ENCODE measurements at places on chromosomes 4 and X. TPM values are rescaled to one million over a fixed set of nuclear protein-coding genes. Genes with fewer than 3 reads are reported as not detected.

Gene TMPRSS11A
- total RNA-seq, result 26.0 TPM

Gene MAGEB18
- total RNA-seq, result not detected

Gene TLR3
- 10.6 TPM for total RNA-seq

Gene CT83
- total RNA-seq, result not detected

Gene SMR3B
- total RNA-seq, result not detected

Gene SLITRK4
- 3.2 TPM for total RNA-seq

Gene CXCL3
- not detected for total RNA-seq

Gene DRP2
- total RNA-seq, result 1.5 TPM

Gene MID2
- total RNA-seq, result 25.5 TPM

Gene CLDN22
- not detected for total RNA-seq

Gene HERC6
- total RNA-seq, result 14.5 TPM

Gene SSX4
- not detected for total RNA-seq

Gene NUDT9
- total RNA-seq, result 20.6 TPM

Gene BTK
- total RNA-seq, result 4.4 TPM

DNA sequence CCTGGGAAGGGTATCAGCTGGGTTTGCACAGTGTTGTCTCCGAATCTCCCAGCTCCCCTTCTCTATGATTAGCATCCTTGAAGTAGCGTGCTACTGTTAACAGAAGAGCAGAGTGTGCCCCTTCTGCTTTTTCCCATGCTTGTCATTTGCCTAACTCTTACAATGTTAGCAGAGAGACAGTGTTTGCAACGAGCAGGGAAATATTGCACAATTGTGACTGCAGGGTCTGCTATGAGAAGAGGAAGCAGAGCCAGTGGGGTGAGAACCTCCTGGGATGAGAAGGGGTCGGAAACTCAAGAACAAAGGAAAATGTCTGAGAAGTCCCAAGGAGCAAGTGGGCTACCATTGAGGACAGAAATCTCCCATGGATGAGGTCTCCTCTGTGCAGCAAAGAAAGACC is 7.8 kb upstream of the CHRNA9 start:
- H3K27me3 ChIP-seq, result no peaks in the 10 kb centered on the region
- no peak for DNase-seq
- peaks cover 16% of the 10 kb centered on the region for H3K4me1 ChIP-seq

DNA sequence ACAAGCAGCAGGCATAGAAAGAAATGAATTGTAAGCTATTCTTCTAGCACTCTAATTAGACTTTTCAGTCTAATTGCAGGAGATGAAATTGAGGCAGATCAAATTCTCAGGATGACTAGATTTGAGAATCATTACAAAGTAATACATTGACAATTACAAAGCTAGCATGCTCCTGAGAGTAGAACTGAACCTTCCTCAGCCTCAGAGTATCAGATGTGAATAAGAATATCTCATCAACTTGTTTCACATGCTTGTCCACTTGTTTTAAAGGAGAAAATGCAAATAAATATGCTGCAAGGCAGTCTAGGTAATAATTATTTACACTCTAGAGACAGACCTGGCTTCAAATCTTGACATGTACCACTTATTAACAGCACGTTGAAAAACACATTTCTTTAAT is 491.0 kb upstream of the MAGEB2 start:
- DNase-seq, result no peak
- H3K27ac ChIP-seq, result no peak overlapping the region
- no peak overlapping the region for H3K4me3 ChIP-seq
- H3K36me3 ChIP-seq, result no peaks in the 10 kb centered on the region
- no peaks in the 10 kb centered on the region for H3K4me1 ChIP-seq

GRCh38 chr4:7187168-7187535 is 5.2 kb upstream of the SORCS2 start:
- DNase-seq, result no peak
- H3K27me3 ChIP-seq, result no peaks in the 10 kb centered on the region
- no peak overlapping the region for H3K27ac ChIP-seq
- H3K4me3 ChIP-seq, result no peak overlapping the region
- H3K4me1 ChIP-seq, result peaks cover 4% of the 10 kb centered on the region

DNA sequence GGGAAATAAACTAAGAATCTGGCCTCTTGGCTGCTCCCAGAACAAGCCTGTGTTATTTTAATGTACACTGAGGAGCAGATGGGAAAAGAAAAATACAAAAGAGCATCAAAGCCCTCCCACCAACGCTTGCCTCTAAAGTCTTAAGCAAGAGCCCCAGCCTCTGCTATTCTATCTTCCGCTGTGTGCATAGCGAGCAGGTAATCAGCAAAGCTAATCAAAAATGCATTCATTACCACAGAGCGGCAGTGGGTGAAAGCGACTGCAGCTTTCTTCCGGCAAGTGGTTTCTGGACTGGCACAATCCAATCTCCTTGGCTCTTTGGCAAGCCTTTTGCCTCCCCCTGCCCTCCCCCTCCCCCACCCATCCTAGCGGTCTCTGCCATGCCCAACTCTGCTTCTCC is 13.5 kb upstream of the GRIA3 start:
- H3K4me3 ChIP-seq, result no peak overlapping the region
- H3K27ac ChIP-seq, result no peak overlapping the region
- H3K36me3 ChIP-seq, result no peaks in the 10 kb centered on the region
- no peaks in the 10 kb centered on the region for H3K27me3 ChIP-seq

DNA sequence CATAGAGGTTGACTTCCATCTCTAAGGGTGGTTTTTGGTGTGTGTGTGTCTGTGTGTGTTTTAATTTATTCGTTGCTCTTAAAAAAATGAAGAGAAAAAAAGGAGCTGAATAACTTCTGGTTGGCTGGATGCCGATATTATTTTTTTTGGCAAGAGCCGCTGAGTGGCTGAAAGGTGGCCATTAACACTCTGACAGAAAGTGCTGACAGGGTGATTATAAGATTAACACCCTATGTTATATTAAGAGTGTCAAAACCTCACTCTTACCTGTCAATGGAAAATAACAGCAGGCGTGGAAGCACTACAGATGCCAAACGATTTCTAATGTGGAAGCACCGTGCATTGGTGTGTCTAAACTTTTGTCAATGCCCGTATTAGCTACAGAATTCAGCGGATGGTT is 622.5 kb downstream of the ANKRD50 start:
- no peaks in the 10 kb centered on the region for H3K27me3 ChIP-seq
- DNase-seq, result no peak
- no peaks in the 10 kb centered on the region for H3K36me3 ChIP-seq
- no peak overlapping the region for H3K27ac ChIP-seq

- H3K27ac ChIP-seq, result no peak overlapping the region
- H3K36me3 ChIP-seq, result no peaks in the 10 kb centered on the region
- H3K27me3 ChIP-seq, result no peaks in the 10 kb centered on the region
- no peak for DNase-seq
- no peak overlapping the region for H3K4me3 ChIP-seq
- no peaks in the 10 kb centered on the region for H3K4me1 ChIP-seq
Observed at GRCh38 chrX:70527053-70527452, 82.4 kb downstream of the DLG3 start.

DNA sequence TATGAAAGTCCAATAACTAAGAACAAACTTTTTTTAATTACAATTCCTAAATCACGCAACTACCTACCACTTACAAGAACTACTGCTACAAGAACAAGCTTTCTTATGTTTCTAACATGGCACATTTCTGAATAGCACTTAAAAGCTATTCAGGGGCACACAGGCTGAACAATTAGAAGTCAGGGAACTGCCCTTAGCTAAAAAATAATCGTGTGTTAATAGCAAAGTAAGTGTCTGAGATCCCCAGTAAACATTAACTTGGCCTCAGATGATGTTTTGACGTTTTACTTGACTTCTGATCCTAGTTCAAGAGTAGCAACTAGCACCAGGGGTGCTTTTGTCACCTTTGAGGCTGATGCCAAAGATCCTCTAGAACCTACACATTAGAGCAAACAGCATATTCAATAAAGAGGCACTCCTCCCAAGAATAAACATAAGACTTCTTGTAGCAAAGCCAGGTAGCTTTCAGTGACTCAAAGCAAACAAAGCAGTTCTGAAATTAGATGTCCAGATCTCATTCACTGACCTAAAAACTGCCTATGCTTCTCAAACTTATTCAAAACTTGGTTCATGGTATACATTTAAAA is 16.2 kb downstream of the SPOCK3 start:
- DNase-seq, result no peak
- no peak overlapping the region for H3K4me3 ChIP-seq
- no peaks in the 10 kb centered on the region for H3K4me1 ChIP-seq
- H3K36me3 ChIP-seq, result no peaks in the 10 kb centered on the region
- H3K27me3 ChIP-seq, result no peaks in the 10 kb centered on the region
- no peak overlapping the region for H3K27ac ChIP-seq

DNA sequence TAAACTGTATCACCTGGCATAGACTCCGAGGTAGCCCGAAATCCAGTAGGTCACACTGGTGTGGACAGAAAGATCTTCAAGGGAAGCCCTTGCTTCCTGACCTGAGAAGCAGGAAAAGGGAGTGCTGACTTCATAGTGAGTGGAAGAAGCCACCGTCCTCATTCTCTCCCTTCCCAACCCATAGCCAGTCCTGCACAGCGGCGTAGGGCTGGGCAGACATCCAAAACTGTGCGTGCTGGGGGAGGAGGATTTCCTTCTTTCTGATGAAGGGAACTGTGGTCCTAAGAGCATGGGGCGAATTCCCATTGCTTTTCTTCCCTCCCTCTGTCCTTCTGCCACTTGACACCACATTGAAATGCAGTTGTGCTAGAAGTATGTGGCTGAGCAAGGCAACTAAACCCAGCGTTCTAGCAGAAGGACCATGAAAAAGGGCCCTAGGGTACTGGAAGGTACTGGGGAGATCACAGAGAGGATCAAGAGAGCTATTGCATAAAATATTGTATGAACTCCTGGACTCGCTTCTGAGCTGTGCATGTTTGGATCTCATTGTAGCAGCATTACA is 66.9 kb downstream of the STOX2 start:
- H3K4me1 ChIP-seq, result no peaks in the 10 kb centered on the region
- no peak for DNase-seq
- H3K4me3 ChIP-seq, result no peak overlapping the region
- H3K27me3 ChIP-seq, result no peaks in the 10 kb centered on the region
- H3K27ac ChIP-seq, result no peak overlapping the region

DNA sequence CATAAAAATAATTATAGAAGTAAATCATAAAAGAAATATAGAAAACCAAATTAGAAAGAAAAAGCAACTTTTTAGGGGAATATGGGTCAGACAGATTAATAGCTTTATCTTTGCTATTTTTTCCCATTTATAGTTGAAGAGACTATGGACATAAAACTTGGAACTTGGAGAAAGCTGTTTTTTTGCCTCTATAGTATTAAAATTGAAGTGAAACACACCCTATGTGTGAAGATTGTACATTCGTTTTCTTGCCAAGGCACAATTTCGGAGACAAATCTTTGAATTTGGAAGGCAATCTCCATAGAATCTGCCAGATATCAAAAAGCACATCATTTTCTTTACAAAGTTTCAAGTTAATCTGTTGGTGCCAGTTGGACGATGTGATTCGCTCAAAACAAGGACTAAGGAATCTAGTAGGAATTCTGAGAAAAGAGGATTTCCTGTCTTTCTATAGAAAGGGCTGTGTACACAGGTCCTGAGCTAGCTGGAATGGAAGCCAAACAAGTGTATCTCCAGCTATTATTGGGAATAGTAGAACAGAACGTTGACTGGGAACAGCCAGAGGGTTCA is 156.3 kb downstream of the SLC7A11 start:
- H3K4me1 ChIP-seq, result no peaks in the 10 kb centered on the region
- H3K27ac ChIP-seq, result no peak overlapping the region
- no peaks in the 10 kb centered on the region for H3K27me3 ChIP-seq

GRCh38 chr4:2274320-2275043 is 12.6 kb upstream of the MXD4 start:
- no peaks in the 10 kb centered on the region for H3K4me1 ChIP-seq
- no peak overlapping the region for H3K27ac ChIP-seq
- no peak overlapping the region for H3K4me3 ChIP-seq
- H3K36me3 ChIP-seq, result no peaks in the 10 kb centered on the region

GRCh38 chrX:39953879-39954278 is 143.9 kb downstream of the BCOR start:
- no peaks in the 10 kb centered on the region for H3K36me3 ChIP-seq
- H3K27me3 ChIP-seq, result no peaks in the 10 kb centered on the region
- no peak for DNase-seq

DNA sequence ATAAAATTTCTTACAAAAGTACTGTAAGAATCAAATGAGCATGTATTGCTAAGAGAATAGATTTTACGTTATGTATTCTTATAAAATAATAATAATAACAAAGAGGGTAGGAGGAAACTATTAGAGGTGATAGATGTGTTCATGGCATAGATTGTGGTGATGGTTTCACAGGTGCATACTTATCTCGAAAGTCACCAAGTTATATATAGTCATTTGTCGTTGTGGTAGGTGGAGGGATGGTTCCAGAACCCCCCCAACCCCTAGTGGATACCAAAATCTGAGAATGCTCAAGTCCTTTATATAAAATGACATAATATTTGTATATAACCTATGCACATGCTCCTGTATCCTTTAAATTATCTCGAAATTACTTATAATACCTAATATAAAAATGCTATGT is 36.7 kb upstream of the H2AZ1 start:
- no peak overlapping the region for H3K27ac ChIP-seq
- no peaks in the 10 kb centered on the region for H3K4me1 ChIP-seq
- H3K27me3 ChIP-seq, result no peaks in the 10 kb centered on the region

- H3K4me3 ChIP-seq, result no peak overlapping the region
- DNase-seq, result no peak
- H3K27me3 ChIP-seq, result no peaks in the 10 kb centered on the region
- no peaks in the 10 kb centered on the region for H3K4me1 ChIP-seq
Observed at GRCh38 chrX:74521961-74522751, 92.3 kb downstream of the RLIM start.

GRCh38 chr4:41561244-41561643 is 23.3 kb downstream of the LIMCH1 start:
- H3K4me3 ChIP-seq, result no peak overlapping the region
- H3K27ac ChIP-seq, result no peak overlapping the region
- no peaks in the 10 kb centered on the region for H3K4me1 ChIP-seq
- H3K27me3 ChIP-seq, result no peaks in the 10 kb centered on the region
- DNase-seq, result no peak

- H3K4me3 ChIP-seq, result no peak overlapping the region
- no peaks in the 10 kb centered on the region for H3K27me3 ChIP-seq
- H3K27ac ChIP-seq, result no peak overlapping the region
- H3K4me1 ChIP-seq, result no peaks in the 10 kb centered on the region
- DNase-seq, result no peak
- H3K36me3 ChIP-seq, result no peaks in the 10 kb centered on the region
Observed at GRCh38 chr4:129334136-129334535, 238.2 kb downstream of the C4orf33 start.

DNA sequence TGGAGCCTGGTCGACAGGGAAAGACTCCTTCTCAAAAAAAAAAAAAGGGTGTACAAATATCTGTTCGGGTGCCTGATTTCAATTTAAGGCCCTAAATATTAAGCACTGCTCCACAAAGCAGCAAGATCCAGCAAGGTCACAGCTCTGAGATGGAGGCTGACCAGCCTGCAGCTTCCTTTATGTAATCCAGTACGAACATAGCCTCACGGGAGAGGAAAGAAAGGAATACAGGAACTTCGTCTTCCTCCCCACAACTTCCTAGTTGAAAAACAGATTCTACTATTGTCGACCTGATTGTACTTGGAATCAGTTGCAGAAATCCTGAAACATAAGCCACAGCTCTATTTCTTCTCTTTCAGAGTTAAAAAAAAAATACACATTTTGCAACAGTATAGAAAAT is 53.5 kb upstream of the TBC1D9 start:
- no peak overlapping the region for H3K27ac ChIP-seq
- no peaks in the 10 kb centered on the region for H3K27me3 ChIP-seq
- H3K36me3 ChIP-seq, result no peaks in the 10 kb centered on the region

- no peak overlapping the region for H3K4me3 ChIP-seq
- no peaks in the 10 kb centered on the region for H3K27me3 ChIP-seq
Observed at GRCh38 chr4:182010876-182011275, 232.3 kb upstream of the TENM3 start.

GRCh38 chr4:6753103-6753560 is 29.4 kb upstream of the KIAA0232 start:
- DNase-seq, result no peak
- no peaks in the 10 kb centered on the region for H3K27me3 ChIP-seq
- H3K36me3 ChIP-seq, result no peaks in the 10 kb centered on the region
